Suppressor macrophage (primary cell): ENCODE measurements at places on chromosomes 4 and X.
A peak's percentile ranks its signal among the peaks of the same experiment; 100 is the strongest.

DNA sequence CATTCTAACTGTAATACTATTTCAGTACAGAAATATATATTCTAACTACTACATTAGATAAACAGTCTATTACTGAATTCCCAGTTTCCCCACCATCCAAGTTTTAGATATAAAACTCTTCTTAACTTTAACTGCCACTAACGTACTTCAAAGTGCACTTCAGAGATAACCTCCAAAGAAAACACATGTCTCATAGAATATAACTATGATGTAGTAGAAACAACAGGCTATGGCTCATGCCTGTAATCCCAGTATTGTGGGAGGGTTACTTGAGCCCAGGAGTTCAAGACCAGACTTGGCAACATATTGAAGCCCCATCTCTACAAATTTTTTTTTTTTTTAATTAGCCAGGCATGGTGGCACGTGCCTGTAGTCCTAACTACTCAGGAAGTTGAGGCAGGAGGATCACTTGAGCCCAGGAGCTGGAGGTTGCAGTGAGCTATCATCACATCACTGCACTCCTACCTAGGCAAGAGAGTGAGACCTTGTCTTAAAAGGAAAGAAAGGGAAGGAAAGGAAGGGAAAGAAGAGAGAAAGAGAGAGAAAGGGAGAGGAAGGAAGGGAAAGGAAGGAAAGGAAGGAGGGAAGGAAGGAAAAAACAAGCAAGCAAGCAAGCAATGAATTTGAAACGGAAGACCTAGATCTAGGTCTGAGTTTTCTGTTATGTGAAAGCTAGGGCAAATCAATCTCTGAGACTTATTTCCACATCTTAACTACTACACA is 4.8 kb downstream of the HAUS3 start:
- DNase-seq = no peak

- no peak for DNase-seq
Observed at GRCh38 chr4:151035911-151036310, 20.8 kb upstream of the LRBA start.

GRCh38 chr4:1714303-1715001 is 2.3 kb upstream of the SLBP start:
- DNase-seq = no peak

- DNase-seq = peak; percentile 14
Observed at GRCh38 chr4:20544645-20545044, 155.6 kb upstream of the PACRGL start.

DNA sequence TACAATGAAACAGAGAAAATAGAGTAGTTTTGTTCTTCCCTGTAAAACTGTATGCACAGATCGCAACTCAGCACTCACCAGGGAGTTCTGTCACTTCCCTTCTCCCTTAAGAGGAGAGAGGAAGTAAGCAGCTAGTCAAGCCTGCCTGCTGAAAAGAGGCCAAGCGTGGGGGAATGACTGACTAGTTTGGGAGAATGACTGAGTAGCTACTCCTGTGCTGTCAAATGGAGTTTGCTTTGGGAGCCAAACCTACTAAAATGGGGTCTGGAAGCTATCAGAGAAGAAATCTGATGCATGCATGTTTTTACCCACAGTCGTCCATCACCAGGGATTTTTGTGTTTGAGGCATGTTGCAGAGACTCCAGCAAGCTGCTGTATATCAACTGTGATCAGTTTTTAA is 54.6 kb upstream of the LHFPL1 start:
- peak; percentile 70 for DNase-seq

DNA sequence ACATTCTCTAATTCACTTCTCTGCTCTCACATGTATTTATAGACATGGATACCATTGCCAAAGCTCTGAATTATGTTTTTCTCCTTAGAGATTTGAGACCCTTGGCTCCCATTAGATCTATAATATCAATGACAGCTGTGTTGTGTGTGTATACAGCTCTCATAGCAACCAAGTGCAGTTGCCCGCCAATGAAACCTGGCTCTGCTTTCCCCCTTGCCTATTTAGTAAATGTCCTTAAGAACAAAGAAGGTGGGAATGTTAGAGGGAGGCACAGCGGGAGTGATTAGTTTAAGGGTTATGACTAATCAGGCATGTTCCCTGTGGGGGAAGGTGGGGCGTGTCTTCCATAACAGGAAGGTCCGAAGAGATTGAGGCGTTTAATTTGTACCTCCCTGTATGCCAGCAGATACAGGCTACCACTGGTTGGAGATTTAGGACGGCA is 100.5 kb upstream of the TBC1D9 start:
- no peak for DNase-seq

- peak; percentile 73 for DNase-seq
Observed at GRCh38 chr4:48578132-48578968, 88.3 kb downstream of the ZAR1 start.

- DNase-seq = peak; percentile 31
Observed at GRCh38 chrX:103730147-103730795, 19.6 kb downstream of the TMEM31 start.

DNA sequence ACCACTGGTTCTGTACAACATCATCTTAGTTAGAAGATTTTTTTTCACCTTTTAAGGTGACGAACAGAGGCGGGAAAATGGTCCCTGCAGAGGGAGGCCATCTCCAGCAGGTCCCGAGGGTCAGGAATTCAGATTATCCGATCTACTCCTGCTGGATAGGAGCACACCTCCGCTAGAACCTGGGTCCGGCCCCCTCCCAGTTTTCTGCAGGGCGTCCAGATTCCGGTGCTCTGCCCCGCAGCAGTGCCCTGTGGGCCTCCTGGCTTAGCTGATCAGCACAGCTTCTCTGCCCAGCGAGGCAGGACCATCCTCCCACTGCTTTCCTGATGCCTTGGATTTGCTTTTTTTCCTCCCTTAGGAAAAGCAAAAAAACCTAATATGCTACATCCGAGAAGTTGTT is 2.3 kb downstream of the TBL1X start:
- no peak for DNase-seq
